ENCODE measurements at places on chromosomes 4 and X.

DNA sequence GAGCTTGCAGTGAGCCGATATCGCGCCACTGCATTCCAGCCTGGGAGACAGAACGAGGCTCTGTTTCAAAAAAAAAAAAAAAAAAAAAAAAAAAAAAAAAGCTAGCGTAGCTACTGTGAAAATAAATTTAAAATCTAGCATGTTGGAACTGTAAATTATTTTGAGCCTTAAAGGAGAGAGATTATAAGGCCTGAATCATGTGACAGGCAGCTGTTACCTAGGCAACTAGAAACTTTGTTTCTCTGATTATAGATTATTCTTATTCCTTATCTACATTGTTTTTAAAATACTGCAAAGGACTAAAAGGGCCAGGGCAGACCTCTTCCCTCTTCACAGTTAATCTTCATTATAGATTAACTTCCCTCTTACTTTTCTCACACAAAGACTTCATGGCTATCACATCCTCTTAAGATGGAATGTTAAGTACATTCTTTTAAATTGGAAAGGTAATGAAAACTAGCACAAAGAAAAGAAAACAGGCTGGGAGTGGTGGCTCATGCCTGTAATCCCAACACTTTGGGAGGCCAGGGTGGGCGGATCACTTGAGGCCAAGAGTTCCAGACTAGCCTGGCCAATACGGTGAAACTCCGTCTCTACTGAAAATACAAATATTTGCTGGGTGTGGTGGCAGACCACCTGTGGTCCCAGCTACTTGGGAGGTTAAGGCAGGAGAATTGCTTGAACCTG is 21.1 kb upstream of the PDS5A start:
- H3K4me3 ChIP-seq: no peak overlapping the region
- H3K36me3 ChIP-seq: no peaks in the 10 kb centered on the region
- H3K27me3 ChIP-seq: no peaks in the 10 kb centered on the region
- no peak for DNase-seq
- H3K27ac ChIP-seq: no peak overlapping the region

GRCh38 chr4:62004881-62005280 is 804.8 kb downstream of the ADGRL3 start:
- DNase-seq: no peak
- no peaks in the 10 kb centered on the region for H3K36me3 ChIP-seq
- peaks cover 7% of the 10 kb centered on the region for H3K4me1 ChIP-seq
- no peak overlapping the region for H3K4me3 ChIP-seq
- no peaks in the 10 kb centered on the region for H3K27me3 ChIP-seq

GRCh38 chr4:112521123-112522023 is 5.4 kb upstream of the NEUROG2 start:
- peaks cover 100% of the 10 kb centered on the region for H3K27me3 ChIP-seq
- peak overlapping the region; percentile 70 for H3K4me3 ChIP-seq
- H3K36me3 ChIP-seq: no peaks in the 10 kb centered on the region
- peak; percentile 48 for DNase-seq
- peaks cover 62% of the 10 kb centered on the region for H3K4me1 ChIP-seq

DNA sequence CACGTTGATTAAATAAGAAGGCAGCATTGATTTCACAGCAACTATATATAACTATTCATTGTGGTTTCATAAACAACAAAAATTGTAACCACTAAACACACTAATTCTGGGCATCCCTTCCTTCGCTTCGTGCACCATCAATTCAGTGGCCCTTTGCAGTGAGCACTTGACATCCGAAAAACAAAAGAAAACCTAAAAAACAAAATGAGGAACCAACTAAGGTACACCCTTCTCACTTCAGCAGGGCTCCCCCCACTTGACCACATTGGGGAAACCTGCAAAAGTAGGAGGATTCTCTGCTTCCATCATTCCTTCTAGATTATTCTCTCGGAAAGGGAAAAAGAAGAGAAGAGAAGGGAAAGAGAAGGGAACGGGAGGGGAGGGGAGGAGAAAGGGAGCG is 28.3 kb downstream of the NBDY start:
- H3K27ac ChIP-seq: no peak overlapping the region
- H3K36me3 ChIP-seq: peaks cover 22% of the 10 kb centered on the region
- H3K4me3 ChIP-seq: no peak overlapping the region
- peaks cover 3% of the 10 kb centered on the region for H3K27me3 ChIP-seq
- peaks cover 7% of the 10 kb centered on the region for H3K4me1 ChIP-seq

DNA sequence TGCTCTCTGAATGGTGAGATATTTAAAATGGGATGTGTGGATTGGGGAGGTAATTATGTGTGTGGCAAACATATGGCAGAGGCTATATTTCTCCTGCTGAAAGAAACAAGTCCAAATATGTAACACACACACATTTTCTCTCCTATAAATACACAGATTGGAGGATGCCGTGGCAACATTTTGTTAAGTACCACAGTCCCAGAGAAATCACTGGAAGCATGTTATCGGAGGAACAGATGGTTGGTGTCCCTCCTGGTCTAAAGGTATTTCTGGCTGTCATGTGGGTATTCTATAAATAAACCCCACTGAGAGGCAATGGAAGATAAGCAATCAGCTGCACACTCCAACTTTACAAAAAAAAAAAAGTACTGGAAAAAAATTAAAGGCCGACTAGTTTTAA is 528.3 kb upstream of the BOD1L1 start:
- H3K4me1 ChIP-seq: no peaks in the 10 kb centered on the region
- no peak overlapping the region for H3K27ac ChIP-seq
- no peak for DNase-seq
- no peaks in the 10 kb centered on the region for H3K36me3 ChIP-seq

GRCh38 chr4:12724510-12724909 is 759.6 kb downstream of the RAB28 start:
- H3K4me1 ChIP-seq: peaks cover 16% of the 10 kb centered on the region
- no peaks in the 10 kb centered on the region for H3K27me3 ChIP-seq
- no peak overlapping the region for H3K27ac ChIP-seq
- no peak overlapping the region for H3K4me3 ChIP-seq
- DNase-seq: no peak

DNA sequence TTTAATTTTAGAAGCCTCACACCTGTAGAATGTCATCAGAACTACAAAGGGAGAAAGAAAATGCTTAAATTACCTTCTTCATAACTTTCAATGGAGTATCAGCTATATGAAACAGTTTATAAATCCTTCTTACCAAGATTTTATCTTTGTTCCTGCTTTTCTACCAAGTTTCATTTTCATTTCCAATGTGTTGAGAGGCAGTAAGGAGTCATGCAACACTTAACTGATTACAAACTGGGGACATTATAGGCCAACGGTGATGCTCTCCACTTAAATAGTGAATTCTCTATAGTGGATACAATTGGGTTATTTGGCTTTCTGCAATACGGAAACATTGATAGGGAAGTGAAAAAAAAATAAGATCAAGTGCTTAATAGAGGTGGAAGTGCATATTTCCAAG is 145.2 kb upstream of the FTHL17 start:
- no peak overlapping the region for H3K4me3 ChIP-seq
- no peak for DNase-seq
- no peaks in the 10 kb centered on the region for H3K27me3 ChIP-seq
- H3K4me1 ChIP-seq: no peaks in the 10 kb centered on the region
- H3K36me3 ChIP-seq: peaks cover 4% of the 10 kb centered on the region

DNA sequence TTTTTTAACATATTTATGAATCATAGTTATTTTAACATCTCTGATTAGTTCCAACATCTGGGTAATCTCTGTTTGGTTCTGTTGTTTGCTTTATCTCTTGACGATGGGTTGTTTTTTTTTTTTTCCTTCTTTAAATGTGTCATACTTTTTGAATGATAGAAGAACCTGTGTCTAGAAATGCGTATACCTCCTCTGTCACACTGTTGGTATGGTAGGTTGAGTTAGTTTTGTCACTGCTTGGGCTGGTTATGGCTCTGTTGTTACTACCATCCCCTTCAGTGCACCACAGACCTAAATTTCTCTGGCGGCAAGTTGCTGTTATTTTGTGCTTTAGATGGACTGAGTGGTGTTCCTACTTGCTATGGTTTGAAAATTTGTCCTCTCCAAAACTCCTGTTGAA is 16.8 kb downstream of the STIM2 start:
- H3K4me3 ChIP-seq: no peak overlapping the region
- peaks cover 35% of the 10 kb centered on the region for H3K36me3 ChIP-seq
- no peaks in the 10 kb centered on the region for H3K27me3 ChIP-seq
- H3K27ac ChIP-seq: no peak overlapping the region

GRCh38 chr4:7180938-7181337 is 11.4 kb upstream of the SORCS2 start:
- no peak overlapping the region for H3K4me3 ChIP-seq
- H3K27me3 ChIP-seq: peaks cover 19% of the 10 kb centered on the region
- peaks cover 8% of the 10 kb centered on the region for H3K36me3 ChIP-seq
- no peaks in the 10 kb centered on the region for H3K4me1 ChIP-seq
- H3K27ac ChIP-seq: no peak overlapping the region

GRCh38 chr4:41092128-41092527 is 122.2 kb downstream of the APBB2 start:
- no peak overlapping the region for H3K4me3 ChIP-seq
- peak overlapping the region; percentile 51 for H3K27ac ChIP-seq
- no peaks in the 10 kb centered on the region for H3K36me3 ChIP-seq
- no peak for DNase-seq
- no peaks in the 10 kb centered on the region for H3K27me3 ChIP-seq

GRCh38 chr4:17169699-17170098 is 271.3 kb upstream of the LDB2 start:
- no peak for DNase-seq
- H3K27ac ChIP-seq: no peak overlapping the region
- peaks cover 3% of the 10 kb centered on the region for H3K27me3 ChIP-seq
- no peak overlapping the region for H3K4me3 ChIP-seq

DNA sequence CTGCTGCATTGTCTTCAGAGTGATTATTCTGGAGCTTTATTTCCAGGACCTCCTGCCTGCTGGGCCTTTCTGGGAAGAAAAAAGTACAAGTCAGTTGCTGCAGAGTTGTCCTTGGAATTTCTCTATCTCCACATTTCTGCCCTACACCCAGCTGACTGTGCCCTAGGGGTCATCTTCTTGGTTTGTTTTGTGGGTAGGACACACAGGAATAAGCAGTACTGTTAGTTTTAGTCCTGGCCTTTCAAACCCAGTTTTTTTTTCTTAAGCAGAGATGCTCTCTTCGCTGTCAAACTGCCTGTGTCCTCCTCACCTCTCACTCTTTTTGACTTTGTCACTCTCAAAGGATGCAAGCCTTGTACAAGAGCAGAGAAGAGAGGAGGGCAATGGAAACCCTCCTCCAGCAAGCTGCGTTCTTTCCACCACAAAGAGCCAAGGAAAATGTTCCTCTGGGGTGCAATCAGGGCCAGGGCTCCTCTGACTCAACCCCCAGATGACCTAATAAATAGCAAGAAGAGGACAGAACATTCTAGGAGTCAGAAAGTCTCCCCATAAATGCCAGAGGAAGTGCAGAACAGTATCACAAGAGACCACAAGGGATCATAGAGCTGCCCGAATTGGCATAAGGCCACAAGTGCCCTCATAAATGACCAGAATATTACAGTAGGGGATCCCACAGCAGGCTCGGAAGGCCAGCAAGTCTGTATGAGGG is 186.2 kb downstream of the RCHY1 start:
- peaks cover 3% of the 10 kb centered on the region for H3K27me3 ChIP-seq
- DNase-seq: no peak
- H3K27ac ChIP-seq: no peak overlapping the region
- H3K4me3 ChIP-seq: no peak overlapping the region
